ENCODE measurements at places on chromosomes 7 and 10.

DNA sequence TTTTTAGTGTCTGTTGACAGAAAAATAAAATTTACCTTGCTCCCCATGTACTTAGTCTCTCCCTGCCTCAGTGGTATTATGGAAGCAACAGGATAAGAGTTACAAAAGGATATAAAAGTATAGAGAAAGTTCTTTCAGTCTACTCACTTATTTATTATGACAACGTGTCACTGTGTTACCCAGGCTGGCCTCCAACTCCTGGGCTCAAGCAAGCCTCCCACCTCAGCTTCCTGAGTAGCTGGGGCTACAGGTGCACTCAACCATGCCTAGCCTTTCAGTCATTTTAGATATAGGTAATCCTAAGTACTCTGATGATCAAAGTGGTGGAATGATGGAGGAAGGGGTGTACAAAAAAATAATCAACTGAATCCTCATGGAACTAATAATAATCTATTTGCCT lies 215.2 kb upstream of the MKLN1 start:
- no peak for DNase-seq

- DNase-seq, result no peak
These were observed 3.2 kb upstream of the OGDH start for GRCh38 chr7:44603193-44603592.

DNA sequence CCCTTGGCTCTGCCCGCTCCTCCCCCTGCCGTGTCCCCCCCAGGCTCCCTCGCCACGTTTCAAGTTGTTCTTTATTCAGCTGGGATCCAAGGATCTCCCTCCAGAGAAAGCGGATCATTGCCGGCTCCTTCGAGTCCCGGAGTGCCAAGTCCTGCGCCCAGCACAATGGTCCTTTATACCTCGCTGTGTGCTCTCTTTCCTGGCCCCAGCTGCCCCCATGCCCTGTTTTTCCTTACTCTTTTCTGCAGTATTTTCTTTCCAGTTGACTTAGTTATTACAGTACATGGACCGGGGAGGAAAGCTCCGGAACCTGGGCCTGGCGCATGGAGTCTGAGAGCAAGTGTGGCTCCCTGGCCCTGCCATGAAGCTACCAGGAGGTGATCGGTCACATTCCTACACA lies 88.1 kb upstream of the KMT2C start:
- no peak for DNase-seq

DNA sequence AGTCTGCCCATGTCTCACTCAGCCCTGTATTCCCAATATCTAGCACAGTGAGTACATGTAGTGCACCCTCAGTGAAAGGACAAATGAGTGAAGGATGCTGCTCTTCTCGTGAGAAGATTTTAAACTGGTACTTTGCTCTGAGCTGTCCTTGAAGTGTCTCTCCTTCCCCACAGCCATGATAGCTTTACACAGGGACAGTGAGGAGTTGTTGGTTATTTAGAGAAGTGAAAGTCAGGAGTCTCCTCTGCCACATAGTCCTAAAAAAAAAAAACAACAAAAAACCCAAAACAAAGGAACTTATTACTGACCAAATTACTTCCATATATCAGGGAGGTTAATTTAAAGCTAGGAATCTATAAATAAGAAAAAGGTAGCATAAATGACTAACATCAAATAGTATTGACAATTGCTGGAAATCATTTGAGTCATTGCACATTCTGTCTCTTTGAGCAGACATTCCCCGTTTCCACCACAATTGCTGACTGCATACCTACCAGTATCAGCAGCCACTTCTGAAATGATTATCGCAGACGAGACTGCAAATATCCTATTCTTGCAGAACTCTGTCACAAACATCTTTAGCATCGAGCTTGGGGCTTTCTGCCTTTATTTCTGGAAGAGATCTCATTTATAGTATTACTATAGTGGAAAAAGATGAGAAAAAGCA lies 202.1 kb downstream of the PTEN start:
- DNase-seq, result no peak

DNA sequence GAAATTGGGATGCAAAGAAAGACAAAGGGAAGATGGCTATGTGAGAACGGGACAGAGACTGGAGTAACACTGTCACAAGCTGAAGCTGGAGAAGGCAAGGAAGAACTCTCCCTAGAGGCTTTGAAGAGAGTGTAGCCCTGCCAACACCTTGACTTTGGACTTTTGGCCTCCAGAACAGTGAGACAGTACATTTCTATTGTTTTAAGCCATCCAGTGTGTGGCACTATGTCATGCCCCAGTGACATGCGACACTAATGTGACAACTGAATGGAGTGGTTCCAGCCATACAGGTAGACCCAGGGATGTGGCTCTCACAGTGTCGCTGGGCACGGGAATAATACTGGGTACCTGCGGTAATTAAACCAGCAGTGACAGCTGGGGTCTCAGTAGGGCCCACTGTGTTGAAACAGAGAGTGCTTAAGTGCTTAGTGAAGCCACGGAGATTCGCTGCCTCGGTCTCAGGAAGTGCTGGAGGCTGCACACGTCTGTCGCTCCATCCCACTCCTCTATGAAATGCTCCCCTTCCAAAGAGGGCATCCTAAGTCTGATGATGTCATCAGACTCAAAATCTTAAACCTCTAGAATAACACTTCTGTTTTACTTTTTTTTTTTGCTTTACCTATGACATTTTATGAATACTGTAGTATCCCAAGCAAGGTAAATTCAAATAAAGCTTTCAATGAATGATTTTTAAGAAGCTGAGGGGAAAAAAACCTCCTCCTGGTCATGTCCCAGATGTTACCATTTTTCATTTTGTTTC lies 154.6 kb upstream of the RHEB start:
- DNase-seq, result no peak

GRCh38 chr7:123715198-123715597 lies 33.6 kb downstream of the WASL start:
- no peak for DNase-seq

GRCh38 chr10:49172061-49172776 lies 16.0 kb downstream of the TMEM273 start:
- no peak for DNase-seq

DNA sequence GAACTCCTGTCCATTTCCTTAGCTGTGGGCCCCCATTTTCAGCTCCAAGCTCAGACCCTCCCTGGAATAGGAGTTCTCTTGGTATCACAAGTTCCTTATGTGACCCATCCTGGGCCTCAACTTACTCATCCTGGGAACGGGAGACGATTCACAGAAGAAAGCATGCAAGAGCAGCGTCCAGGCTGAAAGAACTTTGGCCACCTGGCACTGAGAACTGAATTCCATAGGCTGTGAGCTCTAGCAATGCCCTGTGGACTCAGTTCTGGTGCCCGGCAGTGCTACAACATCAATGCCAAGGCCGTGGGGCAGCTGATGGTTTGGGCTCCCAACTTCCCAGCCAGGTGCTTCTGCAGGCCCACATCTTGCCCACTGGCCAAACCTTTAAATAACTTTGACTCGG lies 3.9 kb upstream of the CUEDC2 start:
- DNase-seq, result no peak

- DNase-seq, result no peak
These were observed 212.7 kb downstream of the LRMDA start for GRCh38 chr10:75643944-75644692.

GRCh38 chr7:121547544-121548092 lies 151.5 kb upstream of the FAM3C start:
- no peak for DNase-seq

GRCh38 chr10:61655335-61655851 lies 7.3 kb upstream of the CABCOCO1 start:
- DNase-seq, result no peak

- DNase-seq, result no peak
These were observed 18.0 kb upstream of the TBXAS1 start for GRCh38 chr7:139811066-139811465.

- no peak for DNase-seq
These were observed 5.8 kb downstream of the TMEM184A start for GRCh38 chr7:1550005-1550845.

GRCh38 chr7:125065001-125065400 lies 135.4 kb upstream of the POT1 start:
- no peak for DNase-seq

DNA sequence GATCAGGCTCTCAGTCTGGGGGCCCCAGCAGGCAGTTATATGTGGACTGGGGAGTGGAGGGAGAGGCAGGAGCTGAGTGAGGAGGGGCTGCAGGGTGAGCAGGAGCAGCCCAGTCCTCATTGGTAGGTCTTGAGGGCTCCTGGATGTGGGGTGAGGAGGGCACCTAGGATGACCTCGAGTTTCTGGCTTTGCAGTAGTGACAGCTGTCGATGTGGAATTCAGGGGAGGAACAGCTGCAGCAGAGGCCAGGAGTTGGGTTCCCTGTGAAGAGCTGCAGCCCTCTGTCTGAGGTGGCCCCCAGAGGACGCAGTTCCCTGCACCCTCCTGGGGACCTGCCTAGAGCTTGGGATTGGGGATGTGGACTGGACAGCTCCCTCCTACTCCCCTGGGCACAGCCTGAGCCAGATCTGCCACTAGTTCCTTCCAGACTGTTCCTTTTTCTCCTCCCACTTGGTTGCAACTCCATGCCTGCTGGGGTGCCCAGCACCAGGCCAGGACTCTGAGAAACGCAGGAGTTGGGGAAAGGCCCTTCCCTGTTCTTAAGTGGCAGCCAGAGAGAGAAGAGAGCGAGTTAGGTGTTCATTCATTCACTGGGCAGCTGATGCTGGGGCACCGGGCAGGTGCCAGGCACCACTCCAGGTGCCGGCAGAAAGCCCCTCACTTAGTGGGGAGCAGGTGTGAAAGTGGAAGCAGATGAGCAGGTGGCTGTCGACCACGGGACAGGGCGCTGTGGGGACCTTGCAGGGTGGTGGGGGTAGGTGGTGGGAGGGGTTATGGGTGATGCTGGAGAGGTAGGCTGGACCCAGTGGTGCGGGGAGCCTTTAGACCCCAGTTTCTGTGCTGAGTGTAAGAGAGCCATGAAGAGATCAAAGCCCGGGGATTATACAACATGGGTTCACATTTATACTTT lies 57.9 kb downstream of the PRF1 start:
- no peak for DNase-seq

- no peak for DNase-seq
These were observed 47.6 kb downstream of the FZD1 start for GRCh38 chr7:91311839-91312238.

Measured in activated CD4-positive, CD25-positive, alpha-beta regulatory T cell treated with anti-CD3 and anti-CD28 coated beads, Interleukin-2, amount 50 U/mL, for 16 hours (primary cell).